ENCODE measurements at places on chromosomes 11 and 22.

- DNase-seq: no peak
Measured at GRCh38 chr22:20232781-20233180, 35.3 kb downstream of the RTN4R start.

DNA sequence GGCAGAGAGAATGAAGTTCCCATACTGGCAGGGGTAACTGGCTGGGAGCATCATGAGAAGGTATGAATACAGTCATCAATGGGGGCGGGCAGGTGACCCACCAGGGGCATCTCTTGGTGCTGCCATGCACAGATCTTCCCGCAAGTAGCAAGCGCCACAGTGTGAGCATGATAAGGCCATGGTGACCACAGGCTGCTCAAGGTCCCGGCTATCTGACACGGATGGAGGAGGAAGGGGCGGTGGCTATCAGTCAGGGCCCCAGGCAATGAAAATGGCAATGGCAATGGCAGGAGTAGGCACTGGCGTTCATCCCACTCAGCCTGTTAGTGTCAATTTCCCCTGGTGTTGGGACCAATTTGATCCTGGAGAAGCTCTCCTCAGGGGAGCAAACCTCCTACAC, 21.6 kb downstream of the ASCL2 start:
- no peak for DNase-seq

DNA sequence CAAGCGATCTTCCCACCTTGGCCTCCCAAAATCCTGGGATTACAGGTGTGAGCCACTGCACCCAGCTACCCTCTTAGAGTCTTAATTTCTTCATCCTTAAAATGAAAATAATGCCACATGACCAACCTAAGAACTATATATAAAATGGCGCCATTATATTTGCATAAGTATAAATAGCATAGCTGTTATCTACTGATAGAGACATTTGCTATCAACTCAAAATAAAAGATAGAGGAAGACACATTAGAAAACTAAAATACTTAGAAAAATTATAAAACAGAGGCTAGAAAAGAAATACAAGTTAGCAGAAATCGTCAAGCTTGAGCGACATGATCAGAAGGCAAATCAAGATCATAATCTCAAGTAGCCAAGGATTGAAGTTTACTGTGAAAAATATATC, 6.2 kb downstream of the FAM168A start:
- DNase-seq: no peak

DNA sequence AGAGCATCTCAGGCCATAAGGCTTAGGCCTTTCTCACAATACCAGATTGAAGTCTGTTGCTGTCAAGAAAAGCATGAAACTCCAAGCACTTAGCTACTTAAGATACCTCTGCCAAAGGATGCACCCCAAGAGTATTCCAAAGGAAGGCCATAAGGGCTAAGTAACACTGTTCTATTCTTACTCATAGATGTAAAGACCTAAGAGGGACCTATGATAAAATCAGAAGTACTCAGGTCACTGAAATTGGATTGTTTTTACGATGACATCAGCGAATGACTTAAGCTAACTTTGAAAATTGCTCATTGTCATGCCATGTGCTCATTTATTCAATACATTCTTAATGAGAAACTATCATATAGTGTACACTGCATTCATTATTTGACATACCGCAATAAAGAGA, 172.8 kb downstream of the KCNA4 start:
- DNase-seq: no peak

- no peak for DNase-seq
Measured at GRCh38 chr11:114880442-114880841, 202.1 kb downstream of the NXPE2 start.

DNA sequence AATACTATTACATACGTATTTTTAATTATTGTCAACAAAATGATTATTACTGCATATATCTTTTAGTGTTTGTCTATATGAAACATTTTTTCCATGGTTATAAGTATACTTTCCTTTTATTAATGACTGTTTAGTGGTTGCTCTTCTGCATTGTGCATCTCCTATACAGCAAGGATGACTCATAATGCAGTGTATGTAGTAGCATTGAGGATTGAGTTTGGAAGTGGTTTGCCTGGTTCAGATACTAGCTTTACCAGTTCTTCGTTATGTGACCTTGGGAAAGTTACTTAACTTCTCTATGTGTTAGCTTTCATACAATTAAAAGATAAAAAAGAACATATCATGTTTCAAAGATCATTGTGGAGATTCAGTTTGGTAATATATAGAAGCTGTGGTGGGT, 44.1 kb downstream of the CHORDC1 start:
- DNase-seq: no peak

DNA sequence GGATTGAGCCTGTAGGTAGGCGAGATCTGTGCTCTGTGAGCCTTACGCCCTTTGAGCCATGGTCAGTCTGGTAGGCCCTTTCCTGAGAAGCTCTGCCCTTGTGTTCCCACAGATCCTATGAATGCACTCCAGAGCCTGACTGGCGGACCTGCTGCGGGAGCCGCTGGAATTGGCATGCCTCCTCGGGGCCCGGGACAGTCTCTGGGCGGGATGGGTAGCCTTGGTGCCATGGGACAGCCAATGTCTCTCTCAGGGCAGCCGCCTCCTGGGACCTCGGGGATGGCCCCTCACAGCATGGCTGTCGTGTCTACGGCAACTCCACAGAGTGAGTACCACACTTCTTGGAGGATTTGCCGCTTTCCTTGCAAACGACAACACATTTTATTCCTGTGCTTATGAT, 47.4 kb downstream of the MED15 start:
- DNase-seq: no peak

DNA sequence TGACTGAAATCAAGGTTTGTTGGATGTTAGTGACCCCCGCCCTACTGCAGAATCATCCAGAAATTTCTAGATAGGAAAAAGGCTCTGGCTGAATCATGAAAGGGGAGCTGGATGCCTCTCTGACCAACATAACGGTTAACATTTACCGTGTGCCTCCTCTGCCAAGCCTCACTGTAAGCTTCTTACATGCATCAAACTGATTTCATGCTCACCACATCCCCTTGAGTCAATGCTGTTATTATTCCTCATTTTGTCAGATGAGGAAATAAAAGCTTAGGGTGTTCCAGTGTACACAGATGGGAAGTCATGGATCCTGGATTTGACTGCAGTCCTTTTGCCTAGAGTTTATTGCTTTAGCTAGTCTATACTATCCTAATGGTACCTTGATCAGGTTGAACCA, 5.9 kb upstream of the HMOX1 start:
- no peak for DNase-seq

DNA sequence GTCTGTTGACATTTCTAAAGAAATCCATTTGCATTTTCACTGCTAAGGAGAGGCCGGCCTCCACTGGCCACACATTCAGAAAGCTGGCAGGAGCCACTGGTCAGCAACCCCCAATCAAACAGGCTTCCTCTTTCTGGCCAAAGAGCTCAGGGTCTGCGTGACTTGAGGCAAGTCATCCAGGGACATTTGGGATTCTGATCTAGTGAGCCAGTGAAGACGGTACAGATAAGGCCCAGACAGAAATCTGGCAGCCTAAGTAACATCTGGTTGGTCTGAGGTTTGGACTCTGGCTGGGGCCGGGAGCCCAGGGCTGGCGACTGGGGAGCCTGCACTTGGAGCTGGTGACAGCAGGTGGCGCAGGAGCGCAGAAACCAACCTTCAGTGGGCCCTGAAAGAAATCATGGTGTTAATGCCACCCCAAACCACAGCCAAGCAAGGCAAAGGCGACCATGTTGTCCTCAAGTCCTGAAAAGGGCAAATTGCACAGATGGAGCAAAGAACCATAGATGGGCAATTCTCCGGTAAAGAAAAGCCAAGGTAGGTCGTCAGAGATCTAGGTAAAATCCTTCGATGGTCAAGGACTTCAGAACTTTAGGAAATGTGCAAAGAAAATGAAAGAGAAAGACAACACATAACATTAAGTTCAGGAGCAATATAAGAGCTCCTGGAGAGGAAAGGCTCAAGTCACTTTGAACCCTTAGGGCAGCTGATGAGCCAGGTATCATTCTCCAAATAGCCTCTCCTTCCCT, 99.4 kb upstream of the BLID start:
- no peak for DNase-seq

DNA sequence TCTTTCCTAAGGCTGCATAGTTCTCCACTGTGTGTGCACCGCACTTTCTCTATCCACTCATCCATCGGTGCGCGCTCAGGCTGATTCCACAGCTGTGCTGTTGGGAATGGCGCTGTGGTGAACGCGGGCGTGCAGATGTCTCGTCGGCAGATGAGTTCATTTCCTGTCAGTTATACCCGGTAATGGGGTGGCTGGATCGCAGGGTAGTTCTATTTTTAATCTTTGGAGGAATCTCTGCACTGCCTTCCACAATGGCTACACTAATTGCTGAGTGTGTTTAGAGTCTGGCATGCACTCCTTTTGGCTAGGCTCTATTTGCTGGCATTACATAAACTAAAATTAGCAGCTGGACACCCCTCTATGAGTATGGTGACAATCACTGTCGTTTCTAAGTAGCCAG, 27.9 kb upstream of the KRTAP5-7 start:
- DNase-seq: no peak

- DNase-seq: no peak
Measured at GRCh38 chr11:35483131-35483820, 42.1 kb downstream of the PAMR1 start.

DNA sequence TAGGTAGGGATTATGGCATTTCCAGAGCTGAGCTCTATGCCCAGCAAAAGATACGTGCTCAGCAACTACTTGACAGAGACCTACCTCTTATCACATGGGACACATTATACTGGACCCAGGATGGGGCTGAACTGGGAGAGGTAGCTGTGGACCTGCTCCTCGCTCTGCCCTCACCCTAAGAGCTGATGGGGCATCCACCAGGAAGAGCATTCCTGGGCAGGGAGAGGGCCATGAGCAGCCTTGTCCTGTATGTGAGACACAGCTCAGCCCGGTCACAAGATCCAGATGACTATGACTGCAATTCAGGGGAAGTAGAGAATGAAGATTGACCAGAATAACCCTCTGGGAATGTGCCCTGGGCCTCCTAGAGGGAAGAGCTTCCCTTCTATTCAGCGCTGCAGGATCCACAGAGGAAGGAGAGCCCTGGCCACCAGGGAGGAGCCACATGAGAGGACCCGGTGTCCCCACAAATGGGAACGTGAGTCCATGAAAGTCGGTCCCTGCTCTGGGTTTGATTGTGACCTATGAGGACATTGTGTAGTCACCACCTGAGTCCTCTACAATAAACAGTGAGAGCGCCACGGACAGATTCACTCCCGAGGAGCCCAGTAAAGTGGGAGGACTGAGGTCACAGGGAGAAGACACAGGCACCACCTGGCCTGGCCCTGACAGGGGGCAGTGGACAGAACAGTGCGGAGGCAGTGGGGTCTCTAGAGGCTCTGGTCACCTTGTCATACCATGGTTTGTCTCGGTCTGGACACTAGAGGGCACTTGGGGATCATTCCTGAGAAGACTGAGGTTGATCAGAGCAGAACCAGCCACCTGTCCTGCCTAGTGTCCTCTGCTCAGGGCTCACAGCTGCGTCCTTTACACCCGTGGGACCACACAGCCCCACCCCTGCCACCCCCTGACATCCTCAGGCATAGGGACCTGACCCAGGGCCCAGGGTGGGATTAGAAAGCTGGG, 99.5 kb downstream of the ZNF280B start:
- no peak for DNase-seq

DNA sequence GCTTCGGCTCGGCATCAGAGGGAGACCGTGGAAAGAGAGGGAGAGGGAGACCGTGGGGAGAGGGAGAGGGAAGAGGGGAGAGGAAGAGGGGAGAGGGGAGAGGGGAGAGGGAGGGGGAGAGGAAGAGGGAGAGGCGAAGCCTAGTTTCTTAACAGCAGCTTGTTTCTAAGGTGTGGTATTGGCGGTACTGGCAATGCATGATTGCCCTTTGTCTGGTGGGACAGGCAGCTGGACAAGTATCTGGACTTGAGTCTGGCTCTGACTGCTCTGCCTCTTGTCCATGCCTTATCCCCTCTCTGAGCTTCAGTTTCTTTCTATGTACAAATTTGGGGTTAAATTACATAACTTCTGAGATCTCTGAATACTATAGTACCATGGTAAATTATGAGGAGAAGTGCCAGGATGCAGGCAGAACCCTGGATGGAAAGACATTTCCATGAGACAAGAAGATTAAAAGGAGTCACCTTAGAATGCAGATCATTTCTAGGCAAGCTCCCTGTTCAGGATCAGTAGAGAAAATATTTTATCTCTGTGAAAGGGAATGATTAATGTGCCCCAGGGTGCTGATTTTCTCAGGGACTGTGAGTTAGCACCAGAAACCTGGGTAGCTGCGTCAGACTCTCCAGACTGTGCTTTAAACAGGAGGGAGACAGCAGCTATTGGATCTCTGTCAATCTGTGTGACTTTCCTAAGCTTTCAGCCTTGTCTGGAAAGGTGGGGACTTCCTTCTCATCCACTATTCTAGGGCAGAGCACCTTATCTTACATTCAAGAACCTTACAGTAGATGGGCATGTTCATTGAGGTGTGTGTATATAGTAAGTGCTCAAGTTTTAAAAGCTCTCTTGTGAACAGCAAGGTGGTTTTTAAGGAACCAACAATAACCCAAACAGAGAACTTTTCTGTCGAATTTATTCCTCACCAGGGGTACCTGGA, 31.9 kb upstream of the CCDC90B start:
- no peak for DNase-seq

Data from stimulated activated CD8-positive, alpha-beta memory T cell treated with anti-CD3 and anti-CD28 coated beads, Interleukin-4, amount 100 ng/mL, for 24 hours (primary cell).